Cerebellum (tissue), 4 donors: ENCODE measurements at places on chromosomes 2 and 18. TPM values are rescaled to one million over a fixed set of nuclear protein-coding genes. Genes with fewer than 3 reads are reported as not detected.

DNA sequence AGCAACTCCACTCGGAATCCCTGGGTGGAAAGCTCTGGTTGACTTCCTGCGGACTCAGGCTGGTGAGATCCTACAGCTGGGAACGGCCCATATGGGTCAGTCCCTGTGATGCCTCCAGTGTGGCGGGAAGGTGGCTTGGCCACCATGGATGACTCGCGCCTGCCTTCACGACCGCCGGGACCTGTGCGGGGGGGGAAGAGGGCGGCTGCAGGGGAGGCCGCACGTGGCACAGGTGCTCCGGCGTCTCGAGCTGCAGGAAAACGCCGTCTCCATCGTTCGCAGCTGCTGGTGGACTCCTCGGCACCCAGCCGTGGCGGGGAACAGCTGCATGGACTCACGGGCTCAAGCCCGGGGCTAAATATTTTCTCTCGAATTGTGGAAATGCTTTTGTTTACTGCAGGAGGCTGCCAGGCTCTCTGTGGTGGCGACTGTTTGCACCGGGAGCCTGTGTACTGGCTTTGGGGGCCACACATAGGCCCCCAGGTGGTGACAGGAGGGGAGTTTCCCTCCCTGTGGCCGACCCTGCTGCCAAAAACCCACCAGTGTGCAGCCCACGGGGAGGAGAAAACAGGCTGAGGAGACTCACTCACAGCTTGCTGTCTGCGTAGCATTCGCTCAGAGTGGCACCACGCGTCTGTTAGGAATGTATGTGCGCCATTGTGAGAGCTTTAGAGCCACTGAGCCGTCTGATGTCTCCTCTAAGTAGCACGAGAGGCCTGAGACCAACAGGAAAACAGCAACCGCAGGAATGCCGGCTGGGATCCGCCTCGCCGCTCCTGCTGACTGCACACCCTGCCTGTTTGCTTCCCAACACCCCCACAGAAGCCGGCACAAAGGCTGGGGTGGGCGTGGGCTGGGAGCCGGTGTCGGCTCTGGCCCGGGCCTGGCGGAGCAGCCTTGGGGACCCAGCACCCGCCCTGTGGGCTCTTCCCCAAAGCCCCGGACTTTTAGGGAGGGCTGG lies 89.2 kb downstream of the NFATC1 start:
- no peak for DNase-seq

ALPP gene
- total RNA-seq: not detected

DNA sequence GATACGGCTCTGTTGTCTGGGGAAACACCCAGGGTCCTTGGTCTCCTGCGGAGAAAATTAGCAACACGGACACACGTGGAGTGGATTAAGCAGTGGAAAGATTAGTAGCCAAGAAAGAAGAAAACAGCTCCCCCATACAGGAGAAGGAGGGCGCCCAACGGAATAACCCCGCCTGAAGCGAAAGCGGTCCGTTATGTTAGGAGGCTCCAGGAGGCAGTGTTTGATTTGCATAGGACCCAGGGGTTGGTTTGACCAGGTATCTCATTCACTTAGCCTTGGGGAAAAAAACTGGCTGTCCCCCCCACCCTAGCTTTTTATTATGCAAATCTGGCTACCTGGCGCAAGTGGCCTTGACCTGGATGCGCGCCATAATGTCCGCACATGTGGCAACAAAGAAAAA lies 170.1 kb upstream of the KYNU start:
- DNase-seq: no peak

DNA sequence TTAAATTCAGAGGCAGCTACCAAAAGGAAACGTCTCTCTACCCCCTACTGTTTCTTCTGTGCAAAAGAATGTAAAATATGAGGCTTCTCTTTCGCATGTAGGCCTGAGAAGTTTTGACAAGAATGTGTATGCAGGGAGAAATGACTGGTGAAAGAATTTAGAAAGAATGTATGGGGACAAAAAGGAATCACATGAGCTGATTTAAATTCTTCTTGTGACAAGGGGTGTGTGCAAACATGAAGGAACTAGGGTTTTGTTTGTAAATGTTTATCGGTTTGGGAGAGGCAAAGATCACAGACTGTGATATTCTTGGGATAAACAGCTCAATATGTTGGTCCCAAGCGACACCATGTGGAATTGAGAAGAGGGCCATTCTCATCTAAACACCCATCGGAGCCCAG lies 345.2 kb upstream of the VRK2 start:
- no peak for DNase-seq

DNA sequence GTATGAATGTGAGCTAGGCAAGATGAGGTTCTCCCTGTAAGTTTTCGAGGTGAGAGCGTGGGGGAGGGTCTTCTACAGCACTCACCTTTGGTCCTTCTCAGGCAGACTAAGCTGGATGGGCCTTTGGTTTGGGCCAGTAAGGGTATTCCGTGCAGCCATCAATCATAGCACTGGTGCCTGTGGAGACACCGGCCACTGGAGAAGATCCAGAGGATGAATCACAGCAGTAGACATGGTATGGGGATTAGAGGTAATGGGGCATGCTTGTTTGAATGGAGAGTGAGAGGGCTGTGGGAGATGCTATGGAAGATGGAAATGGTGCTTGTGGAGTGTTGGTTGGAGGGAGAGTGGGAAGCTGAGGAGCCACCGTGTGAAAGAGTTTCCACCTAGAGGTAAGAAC lies 16.1 kb downstream of the MAPRE3 start:
- no peak for DNase-seq

DNA sequence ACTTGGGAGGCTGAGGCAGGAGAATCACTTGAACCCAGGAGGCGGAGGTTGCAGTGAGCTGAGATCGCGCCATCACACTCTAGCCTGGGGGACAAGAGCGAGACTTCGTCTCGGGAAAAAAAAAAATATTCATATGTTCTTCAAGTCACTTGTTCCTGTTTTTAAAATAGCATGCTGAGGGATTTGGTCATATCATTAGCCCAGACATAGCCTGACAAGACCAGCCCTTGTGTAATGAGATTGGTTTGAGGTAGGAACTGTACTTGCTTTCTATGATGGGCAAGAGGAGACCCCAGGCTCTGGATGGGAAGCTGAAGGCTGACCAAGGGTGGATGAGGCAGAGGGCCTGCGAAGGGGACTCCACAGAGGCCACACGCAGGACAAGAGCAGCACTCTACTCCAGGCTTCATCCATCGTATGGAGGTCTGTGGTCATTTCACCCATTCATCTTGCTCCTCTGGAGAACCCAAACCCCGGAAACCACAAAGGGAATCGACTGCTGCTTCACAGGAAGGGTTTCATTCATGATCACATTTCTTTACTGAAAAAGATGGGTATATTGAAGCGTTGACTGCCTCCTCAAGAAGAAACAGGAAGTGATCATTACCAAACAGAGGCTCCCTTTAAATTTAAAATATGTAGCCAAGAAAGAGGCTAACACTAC lies 87.1 kb upstream of the ZNF397 start:
- DNase-seq: no peak

GRCh38 chr2:128310094-128310716 lies 8.5 kb downstream of the HS6ST1 start:
- no peak for DNase-seq

RND3 gene
- total RNA-seq: 101 TPM

DNA sequence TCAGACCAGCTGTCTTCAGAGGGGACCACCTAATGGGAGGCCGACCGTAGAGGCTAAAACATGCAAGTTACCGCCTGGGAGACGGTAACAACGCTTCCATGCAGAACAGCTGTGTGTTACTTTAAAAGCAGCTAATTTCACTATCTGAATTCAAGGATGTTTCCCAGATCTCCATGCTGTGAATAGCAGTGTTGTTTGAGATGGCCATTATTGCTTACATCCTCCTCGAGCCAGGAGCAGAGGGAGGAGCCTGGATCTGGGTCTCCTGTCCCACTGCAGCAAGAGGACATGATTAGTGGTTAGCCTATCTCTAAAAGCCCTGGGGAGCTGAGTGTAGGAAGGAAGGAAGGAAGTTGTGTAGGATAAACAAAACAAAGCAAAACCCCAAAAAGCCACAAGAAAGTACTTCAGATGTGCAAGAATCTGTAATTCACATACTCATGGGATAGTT lies 50.9 kb downstream of the ACTR2 start:
- DNase-seq: no peak

DNA sequence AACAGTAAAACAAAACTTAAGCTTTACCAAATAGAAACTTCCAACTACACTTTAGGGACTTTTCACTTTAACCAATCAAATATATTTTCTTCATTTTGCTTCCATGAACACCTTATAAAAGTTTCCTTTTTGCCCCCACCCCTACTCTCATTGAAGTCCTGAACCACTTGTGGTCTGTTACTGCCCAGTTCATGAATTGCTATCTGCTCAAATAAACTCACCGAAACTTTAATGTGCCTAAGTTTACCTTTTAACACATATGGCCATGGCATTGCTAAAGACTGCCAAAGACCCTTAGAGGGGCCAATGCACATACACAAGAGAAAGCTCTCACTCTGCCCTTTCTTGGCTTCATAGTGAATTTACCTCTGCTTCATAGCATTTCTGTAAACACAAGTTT lies 195.3 kb downstream of the RND3 start:
- DNase-seq: no peak

DNA sequence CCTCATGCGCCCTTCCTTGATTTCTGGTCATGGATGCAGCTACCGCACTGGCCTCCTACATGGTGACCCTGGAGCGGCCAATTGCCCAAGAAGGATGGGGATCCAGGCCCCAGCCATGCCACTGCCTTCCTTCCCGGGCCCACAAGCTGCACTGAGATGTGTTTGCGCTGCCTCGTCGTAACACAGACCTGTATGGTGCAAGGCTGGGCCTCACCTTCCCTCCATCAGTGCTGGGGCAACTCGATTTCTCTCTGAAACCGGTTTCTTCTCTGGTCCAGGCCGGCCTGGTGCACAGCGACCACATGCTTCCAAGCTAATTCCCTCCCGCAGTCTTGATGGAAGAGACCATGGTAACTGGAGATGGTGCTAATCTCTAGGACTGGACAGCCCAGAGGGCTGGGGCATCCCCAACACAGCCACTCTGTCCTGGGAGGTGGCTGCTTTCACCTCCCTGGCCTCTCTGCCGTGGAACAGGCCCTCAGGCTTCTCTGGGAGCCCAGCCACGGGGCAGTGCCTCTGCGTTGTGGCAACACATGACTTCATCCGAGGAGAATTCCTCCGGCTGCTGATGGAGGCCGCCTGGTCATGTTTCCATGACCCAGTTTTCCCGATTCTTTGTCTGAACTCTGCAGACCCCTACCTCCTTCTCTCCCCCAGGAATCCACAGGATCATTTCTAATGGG lies 184.2 kb downstream of the GLI2 start:
- no peak for DNase-seq

NEU2 gene
- total RNA-seq: not detected

NPPC gene
- 2.0 TPM for total RNA-seq

DSC1 gene
- not detected for total RNA-seq

- DNase-seq: no peak
Observed at GRCh38 chr2:38394903-38395341, 17.8 kb upstream of the ATL2 start.

CNDP1 gene
- total RNA-seq: 0.36 TPM

DNA sequence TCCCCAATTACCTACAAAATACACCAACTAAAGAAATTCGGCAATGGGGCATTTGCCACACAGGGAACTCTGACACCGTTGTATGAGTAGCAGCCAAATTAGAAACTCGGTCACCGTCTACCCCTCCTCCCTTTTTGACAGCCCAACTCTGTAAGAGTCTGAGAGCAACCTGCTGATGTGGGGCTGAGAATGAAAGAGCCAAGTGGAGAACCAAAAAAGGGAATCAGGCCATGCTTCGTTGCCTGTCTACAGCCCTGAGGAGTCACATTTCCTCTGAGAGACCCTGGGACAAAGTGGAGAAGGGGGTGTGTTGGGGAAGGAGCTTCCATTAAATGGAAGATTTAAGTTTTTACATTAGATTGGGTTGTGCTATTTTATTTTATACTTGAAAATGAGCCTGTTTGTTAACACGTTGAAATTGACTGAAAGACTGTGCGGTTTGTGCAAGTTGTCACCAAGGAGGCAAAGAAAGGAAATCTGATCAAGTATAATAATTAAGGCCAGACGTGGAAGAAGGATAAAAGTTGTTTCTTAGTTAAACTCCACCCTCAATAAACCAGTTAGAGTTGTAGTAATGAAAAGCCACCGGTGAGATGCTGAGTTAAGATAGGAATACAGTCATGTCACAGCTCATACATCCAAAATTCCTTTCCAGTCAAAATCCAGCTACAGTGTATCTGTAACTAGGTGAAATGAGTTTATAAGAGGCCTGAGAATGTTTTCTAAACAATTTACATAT lies 131.7 kb upstream of the CREB1 start:
- no peak for DNase-seq

GRCh38 chr18:59249199-59249774 lies 24.0 kb downstream of the RAX start:
- DNase-seq: peak; percentile 44

IL36A gene
- not detected for total RNA-seq

DNA sequence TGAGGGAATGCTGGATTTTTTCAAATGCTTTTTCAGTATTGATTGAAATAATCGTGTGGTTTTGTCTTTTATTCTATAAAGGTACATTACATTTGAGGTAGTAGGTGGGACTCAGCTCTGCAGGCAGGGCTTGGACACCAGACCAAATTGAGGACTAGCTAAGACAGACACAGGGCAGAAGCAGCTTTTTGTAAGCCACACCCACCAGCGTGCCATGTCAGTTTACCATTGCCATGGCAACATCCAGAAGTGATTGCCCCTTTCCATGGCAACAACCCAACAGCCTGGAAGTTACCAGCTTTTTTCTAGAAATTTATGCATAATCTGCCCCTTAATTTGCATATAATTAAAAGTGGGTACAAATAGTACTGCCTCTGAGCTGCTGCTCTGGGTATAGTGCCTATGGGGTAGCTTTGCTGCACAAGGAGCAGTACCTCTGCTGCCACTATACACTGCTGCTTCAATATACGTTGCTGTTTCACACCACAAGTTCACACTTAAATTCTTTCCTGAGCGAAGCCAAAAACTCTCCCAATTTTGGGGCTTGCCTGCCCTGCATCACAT lies 23.6 kb upstream of the VWA3B start:
- no peak for DNase-seq

DNA sequence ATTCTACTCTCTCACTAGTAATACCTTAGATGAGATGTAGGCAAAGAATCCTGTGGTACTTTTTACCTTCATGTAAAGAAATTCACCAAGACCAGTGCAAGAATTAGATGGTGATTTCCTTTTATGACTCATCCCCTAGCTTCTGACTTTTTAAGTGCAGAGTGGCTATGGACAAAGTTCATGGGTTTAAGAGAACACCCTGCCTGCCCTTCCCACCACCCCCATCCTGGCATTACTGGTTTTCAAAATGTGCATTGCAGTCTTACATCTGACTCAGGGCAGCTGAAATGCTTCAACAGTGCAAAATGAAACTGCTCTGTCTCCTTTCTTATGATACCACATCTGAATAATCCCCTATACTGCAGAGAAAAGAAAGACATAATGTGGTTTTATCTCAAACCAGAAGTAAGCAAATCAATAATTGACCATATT lies 22.6 kb downstream of the MAIP1 start:
- no peak for DNase-seq

ERFE gene
- total RNA-seq: 1.7 TPM

NETO1 gene
- total RNA-seq: 57.7 TPM

ALK gene
- total RNA-seq: 6.4 TPM

ABCG5 gene
- not detected for total RNA-seq
